ENCODE measurements at places on chromosomes 6 and 20.

DNA sequence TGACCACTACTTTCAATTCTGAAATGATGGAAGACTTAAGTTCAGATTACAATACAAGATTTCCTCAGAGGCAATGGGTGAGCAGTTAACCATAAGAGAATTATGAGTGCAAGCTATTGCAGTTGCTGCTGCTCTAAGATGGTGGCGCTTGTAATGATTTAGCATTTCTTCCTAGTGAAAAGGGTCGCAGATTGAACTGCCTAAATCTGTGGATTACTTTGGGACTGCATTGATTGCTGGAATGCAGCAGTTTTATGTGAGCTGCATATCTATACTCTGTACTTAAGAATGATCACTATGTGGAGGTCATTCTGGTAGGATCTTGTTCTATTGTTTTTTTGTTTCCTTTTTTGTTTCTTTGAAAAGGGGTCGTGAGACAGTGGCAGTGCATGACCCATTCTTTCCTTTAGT lies 5.3 kb downstream of the SCAF8 start:
- no peak for DNase-seq

GRCh38 chr6:170208182-170208601 lies 82.7 kb downstream of the DLL1 start:
- no peak for DNase-seq

- no peak for DNase-seq
Measured at GRCh38 chr20:62473717-62474603, 1.8 kb downstream of the GATA5 start.

DNA sequence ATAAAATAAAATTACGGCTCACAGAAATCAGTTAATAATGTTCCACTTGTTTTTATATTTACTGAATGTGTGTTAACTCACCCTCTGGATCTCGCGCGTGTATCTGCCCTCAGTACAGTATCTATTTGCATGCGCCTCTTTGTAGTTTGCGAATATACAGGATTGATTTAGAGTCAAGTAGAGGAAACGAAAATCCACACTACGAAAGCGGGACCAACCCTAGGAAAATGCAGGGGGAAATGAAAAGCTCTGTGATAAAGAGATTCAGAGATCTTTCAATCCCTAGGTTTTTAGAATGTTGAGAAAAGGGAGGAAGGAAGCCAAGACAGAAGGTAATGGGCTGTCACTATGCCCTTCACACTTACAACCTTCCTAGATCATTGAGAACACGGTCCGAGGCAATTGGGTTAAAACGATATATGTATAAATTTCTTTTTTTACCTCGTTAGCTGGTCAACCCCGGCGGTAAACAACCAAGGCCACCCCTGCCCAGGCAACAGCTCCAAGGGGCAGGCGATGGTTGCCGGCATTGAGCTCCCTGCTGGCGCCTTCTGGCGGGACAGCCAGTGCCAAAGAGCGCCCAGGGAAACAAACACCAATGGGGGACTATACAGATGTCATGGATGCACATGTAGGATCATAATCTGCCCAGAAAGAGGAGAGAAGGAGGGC lies 792 bp upstream of the FUT9 start:
- no peak for DNase-seq

- no peak for DNase-seq
Measured at GRCh38 chr20:43669332-43669731, 2.4 kb downstream of the MYBL2 start.

GRCh38 chr20:41094353-41095055 lies 42.8 kb upstream of the PLCG1 start:
- no peak for DNase-seq

Data from femur (tissue), 1 donor.